ENCODE measurements at places on chromosomes 4 and X.

DNA sequence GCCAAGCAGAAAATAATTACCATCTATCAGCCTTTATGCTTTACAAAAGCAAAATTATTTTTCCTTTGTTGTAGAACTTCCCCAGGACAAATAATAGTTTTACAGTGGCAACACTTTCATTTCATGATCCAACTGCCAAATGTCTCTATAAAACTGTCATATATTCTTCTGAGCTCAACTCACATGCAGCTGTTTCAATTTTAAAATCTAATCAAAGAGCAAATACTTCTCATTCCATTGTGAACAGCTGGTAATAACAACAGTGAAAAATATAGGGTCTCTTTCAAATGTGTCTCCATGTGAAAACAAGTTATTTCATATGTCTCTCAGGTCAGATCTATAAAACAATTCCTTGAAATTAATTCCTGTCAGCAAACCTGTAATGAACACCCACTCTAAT is 270.6 kb upstream of the SLC7A11 start:
- no peak for DNase-seq

DNA sequence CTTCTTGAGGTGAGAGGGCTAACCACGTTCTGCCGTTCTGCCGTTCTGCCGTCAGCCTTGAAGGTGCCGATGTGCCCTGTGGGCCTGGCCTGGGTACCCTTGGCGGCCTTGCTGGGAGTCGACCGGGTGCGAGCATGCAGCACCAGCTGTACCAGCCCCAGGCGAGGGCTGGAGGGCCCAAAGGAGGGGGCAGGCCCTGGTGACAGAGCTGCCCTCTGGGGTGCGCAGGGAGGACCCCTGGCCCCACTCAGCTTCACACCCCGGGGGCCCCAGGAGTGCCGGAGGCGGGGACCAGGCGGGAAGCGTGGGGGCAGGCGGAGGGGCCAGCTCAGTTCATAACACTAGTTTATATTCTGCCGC is 22.1 kb downstream of the UVSSA start:
- no peak for DNase-seq

DNA sequence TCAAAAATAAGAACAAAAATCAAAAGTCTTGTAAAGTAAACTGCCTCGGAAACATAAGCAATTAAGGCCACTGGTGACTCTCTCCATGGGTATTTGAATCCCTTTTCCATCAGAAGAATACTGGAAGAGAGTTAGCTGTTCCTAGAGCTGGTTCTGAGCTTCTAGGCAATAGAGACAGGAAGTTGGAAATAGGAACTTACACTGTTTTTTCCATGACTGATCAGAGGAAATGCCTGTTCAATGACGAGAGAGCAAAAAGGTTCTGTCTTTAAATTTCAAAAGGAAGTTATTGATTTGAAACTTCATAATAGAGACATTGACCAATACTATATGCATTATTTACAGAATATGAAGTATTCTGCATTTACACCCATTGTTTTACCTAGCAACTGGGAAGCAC is 503.5 kb upstream of the ARX start:
- no peak for DNase-seq

DNA sequence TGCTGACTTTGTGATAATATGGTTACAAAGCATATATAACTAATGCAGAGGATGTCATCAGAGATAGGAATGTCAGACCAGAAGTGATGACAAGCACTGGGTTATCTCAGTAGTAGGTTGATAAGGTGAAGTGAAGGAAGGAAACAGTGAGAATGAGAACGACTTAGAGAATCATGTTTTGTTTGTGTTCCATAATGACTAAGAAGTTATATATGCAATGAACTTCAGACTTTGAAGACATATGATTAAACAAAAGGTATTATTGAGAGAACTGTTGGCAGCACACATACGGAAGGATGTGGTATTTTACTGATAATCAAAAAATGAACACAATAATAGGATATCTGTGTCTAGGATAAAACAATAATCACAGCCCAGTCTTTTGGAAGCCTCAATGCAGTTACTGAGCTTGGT is 18.3 kb upstream of the HHIP start:
- no peak for DNase-seq

- DNase-seq: no peak
Measured at GRCh38 chr4:15654593-15655222, 449 bp downstream of the FBXL5 start.

Data from AML-193 (cell line).